ENCODE measurements at places on chromosomes 13 and 19.
A peak's percentile ranks its signal among the peaks of the same experiment; 100 is the strongest.

DNA sequence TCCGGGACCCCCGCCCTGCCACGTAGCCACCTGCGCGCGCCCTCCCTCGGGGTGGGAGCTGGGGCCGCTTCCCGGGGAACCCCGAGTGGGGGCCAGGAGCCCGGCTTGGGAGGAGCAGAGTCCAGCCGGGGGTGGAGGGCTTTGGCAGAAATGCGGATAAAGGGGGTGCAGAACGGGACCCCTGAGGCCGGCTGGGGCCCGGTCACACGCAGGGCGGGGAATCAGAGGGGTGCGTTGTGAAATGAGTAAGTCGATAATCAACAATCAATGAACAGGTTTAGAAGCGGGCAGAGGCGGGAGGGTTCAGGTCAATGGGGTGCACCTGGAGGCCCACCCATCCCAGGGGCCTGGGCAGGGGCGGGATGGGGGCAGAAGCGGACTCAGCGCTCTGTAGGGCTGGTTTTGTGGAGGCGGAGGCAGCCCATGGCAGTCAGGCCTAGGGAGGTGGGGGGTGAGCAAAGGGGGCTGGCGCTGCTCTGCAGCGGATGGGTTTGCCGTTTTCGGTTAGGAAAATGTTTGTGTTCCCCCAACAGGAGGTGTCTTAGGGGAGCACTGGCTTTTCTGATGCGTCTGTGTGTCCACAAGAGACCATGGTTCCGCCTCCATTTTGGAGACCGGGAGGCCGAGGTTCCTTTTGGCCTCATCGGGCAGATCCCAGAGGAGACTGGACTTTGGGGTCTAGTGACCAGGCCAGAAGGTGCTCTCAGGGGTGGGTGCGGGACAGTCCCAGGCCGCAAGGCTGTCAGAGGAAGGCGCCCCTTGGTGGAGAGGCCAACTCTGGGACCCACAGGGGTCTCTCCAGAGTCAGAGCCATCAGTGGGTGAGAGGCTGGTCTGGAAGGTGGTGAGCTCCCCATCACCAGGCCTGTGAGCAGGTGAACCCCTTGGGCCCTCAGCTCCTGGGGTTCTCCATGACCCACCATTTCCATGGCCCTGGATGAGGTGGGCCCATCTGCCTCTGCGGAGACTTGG is 683 bp upstream of the DIRAS1 start:
- DNase-seq, result no peak

DNA sequence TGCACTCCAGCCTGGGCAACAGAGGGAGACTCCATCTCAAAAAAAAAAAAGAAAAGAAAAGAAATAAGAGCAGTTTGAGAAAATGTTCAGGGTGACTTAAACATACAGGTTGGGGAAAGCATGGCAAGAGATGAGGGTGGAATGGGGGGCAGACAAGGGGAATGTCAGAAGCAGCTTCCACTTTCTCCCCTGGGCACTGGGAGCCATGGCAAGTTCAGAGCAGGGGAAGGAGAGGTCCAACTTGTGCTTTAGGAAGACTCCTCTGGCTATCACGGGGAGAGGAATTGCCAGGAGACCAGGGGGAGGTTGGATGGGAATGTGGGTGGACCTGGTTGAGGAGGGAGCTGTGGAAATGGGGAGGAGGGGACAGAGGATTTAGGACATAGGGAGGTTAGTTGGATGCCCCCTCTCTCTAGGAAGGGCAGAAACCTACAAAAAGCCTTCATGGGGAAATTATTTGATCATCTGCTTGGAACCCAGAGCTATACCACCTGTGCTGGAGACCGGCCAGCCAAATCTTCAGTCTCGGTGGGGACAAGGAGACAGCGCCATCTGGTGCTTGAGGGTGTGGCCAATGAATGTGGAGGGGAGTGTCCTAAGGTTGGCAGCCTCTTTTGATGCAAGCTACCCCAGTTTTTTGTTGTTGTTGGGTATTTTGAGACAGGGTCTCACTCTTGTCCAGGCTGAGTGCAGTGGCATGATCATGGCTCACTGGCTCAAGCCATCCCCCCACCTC is 7.3 kb upstream of the STRN4 start:
- peak; percentile 65 for DNase-seq

GRCh38 chr13:108929532-108930206 is 300.3 kb downstream of the MYO16 start:
- DNase-seq, result no peak

GRCh38 chr19:33797802-33798671 is 1.4 kb downstream of the KCTD15 start:
- peak; percentile 82 for DNase-seq

- DNase-seq, result no peak
Observed at GRCh38 chr19:56778351-56778750, 62.2 kb downstream of the PEG3 start.

GRCh38 chr13:79659121-79659521 is 178.2 kb downstream of the NDFIP2 start:
- DNase-seq, result peak; percentile 95

GRCh38 chr19:11377237-11377636 is 2.8 kb downstream of the SWSAP1 start:
- DNase-seq, result no peak

DNA sequence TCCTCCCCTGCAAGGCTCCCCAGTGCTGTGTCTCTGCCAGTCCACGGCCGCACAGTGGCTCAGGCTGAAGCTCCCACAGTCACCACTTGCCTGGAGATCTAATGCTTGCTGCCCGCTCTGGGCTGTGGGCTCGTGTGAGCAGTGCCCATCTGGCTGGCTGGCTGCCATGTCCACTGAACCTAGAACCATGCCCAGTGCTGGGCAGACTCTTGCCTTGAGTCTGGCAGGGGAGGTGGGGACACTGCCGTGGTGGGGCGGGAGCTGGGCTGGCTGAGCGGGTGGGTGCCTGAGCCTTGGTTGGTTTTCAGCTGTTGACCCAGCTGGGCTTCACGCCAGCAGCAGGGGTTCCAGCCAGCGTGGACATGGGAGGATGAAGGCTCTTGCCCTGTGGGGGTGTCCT is 52.3 kb downstream of the CRTC1 start:
- DNase-seq, result peak; percentile 69

DNA sequence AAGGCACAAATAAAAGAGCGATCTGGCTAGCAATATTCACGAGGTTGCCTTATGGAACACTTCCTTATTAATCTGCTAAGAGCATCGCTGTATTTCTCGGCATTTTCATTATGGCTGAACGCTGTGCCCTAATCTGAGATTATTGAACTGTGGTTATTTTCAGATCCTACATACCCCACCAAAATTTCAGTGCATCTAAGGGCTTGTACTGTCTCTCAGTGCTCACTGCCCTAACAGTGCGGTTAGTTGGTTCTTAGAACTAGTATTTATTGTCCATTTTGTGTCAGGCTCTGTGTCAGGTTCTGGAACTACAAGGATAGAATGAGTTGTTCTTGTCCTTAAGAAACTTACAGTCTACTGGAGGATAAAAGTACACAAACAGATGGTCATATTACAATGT is 51.6 kb downstream of the FLT3 start:
- DNase-seq, result no peak

DNA sequence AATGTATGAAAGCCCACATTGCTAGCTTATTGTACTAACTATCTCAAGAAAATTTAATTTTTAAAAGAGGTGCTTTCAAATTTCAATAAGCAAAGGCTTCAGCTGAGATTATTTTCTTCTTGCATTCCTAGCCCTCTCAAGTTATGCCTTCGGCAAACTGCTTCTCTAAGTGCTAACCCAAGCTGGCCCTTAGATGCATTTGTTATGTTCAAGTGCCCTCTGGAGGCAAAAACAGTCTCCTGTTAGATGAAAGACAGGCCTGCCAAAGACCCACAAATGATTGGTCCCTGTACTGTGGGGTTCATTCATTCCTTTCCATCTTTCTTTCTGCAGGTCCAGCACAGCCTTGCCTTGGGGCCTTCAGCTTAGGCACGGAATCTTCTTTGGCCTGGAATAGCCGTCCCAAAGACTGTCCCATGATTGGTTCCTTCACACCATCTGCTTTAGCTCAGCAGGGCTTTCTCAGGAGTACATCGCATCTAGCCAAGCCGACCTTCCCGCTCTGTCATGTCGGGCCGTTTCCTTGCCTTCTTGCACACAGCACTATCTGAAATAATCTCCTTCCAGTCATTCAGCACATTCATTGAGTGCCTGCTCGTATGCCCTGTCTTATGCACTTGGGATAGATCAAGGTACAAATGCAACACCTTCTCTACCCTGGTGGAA is 26.4 kb upstream of the TPTE2 start:
- peak; percentile 57 for DNase-seq

GRCh38 chr13:49343255-49343654 is 95.5 kb downstream of the CDADC1 start:
- DNase-seq, result no peak

DNA sequence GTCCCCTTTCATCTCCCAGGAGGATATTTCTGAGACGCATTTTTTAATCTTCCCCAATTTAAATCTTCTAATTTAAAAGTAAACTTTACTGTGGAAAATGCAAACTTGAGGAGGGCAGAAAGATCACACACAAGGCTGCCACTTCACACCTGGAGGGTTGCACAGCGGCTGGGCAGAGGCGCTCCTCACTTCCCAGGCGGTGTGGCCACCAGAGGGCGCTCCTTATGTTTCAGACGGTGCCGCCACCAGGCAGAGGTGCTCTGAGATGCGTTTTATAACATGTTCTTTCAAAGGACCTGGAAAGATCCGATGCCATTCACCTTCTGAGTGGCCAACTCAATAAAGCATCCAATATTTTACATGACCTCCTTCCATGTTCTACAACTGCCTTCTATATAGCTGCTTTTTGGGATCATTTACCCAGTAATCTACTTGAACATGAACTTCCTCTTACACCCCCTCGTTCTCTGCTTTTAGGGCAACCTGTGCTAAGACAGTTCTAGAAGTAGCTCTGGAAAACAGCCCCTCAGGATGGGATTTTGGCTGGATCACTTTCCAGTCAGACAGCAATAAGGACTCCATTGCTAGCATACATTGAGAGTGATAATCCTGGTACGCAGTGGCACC is 14.8 kb upstream of the MTUS2 start:
- peak; percentile 67 for DNase-seq

- no peak for DNase-seq
Observed at GRCh38 chr13:62920159-62920558, 1504.5 kb upstream of the PCDH20 start.

GRCh38 chr19:17183271-17183761 is 31.8 kb upstream of the USE1 start:
- no peak for DNase-seq

- no peak for DNase-seq
Observed at GRCh38 chr19:40503320-40503695, 36.5 kb downstream of the SPTBN4 start.

- DNase-seq, result no peak
Observed at GRCh38 chr19:55690109-55690768, 15.2 kb downstream of the EPN1 start.

DNA sequence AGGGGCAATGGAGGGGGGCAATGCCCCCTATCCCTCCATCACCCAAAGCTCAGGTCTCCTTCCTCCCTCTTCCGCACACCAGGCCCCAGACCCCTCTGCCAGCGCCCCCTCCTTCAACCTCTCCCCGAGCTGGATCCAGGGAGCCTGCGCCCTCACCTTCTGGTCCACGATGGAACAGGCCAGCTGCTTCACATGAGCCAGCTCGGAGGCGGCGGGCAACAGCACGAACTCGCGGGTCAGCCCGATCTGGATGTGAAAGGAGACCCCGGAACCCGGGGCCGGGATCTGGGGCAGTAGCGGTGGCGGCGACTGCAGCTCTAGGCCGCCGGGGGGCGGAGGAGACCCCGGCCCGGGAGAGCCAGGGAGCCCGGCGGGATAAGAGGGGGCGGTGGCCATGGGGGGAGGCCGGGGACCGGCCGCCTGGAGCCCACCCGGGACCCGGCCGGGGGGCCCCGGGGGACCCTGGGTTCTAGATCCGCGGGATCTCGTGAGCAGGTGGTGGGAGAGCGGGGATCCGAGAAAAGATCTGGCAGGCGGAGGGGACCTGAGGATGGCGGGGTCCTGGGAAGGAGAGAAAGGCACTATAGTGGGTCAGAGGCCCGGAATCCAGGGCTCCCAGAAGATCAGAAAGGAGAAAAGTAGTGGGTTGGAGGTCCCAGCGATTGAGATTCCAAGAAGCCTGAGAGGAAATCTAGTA is 791 bp downstream of the PRKD2 start:
- DNase-seq, result peak; percentile 30

DNA sequence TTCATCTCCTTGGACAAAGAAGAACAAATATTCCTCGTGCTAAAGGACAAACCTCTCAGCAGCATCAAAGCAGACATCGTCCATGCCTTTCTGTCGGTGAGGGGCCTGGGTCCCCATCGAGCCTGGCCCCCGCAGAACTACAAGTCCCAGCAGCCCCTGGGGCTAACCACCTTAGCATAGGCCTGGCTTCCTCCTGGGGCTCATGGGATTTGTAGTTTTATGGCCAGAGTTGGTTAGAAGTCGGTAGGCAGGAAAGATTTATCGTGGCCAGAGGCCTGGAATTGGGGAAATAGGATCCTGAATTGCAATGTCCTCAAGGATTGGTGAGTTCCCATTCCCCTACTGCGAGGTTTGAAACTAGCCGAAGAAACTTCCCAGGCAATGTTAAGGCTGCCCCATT is 19.6 kb downstream of the TMEM150B start:
- peak; percentile 55 for DNase-seq

DNA sequence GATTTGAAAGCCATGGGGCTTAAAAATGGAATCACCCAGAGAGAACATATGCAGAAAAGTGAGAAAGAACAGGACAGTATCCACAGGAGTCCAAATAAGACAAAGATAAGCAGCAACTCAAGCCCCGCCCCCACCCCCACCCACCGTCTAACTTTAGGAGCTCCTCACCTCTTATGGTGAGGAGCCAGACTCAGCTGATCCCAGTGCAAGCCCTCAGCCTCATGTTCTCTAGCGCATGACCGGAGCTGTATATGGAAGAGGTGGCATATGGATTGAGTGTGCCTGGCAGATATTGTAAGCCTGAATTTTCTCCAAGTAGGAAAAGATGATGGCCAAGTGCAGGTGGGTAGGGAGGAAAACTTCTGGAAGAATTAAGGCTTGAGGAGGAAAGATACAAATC is 36.4 kb upstream of the DCT start:
- DNase-seq, result no peak

- DNase-seq, result no peak
Observed at GRCh38 chr13:104318121-104318520, 1251.9 kb upstream of the SLC10A2 start.

DNA sequence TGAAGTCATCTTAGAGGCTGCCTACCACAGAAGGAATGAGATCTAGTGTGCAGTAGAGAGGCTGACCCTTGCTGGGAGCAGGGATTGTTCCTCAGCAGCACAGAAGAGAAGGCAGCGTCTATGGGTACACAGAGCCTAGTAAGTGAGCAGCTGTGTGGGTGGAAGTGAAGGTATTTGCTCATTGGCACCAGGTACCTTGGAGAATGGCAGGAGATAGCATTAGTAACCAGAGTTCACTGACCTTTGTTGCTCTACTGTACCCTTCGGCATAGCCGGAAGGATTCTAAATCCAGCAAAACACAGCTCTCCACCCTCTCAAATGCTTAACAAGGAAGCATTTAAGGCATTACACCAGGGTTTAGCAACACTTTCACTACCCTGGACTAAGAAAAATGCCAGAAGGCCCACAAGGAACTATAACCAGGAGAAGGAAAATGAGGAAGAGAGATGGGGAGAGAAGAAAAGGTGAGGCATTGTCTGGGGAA is 12.3 kb downstream of the SOX21 start:
- no peak for DNase-seq

GRCh38 chr13:25881971-25882451 is 169.8 kb downstream of the SHISA2 start:
- DNase-seq, result peak; percentile 97

Measured in SJCRH30 (cell line).